ENCODE measurements at places on chromosomes 1 and 21.

- DNase-seq = no peak
Observed at GRCh38 chr1:223422911-223423310, 29.7 kb downstream of the CCDC185 start.

- no peak for DNase-seq
Observed at GRCh38 chr1:244674446-244674845, 21.5 kb downstream of the DESI2 start.

DNA sequence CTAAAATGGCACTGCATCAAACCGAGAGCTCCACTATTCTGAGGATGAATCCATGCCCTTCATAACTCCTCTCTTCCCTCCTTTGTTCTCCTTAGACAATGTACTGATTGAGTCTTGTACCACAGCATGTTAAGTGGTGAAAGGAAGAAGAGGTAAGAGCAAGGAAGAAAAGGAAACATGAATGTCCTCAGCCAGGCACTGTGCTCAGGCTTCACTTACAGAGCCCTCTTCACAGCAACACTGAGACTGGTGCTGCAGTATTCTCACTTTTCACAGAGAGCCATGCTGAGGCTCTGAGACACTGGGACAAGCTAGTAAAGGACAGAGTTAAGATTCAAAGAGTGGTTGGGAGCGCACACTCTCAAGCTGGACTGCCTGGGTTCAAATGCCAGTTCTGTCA, 143.5 kb downstream of the AKT3 start:
- DNase-seq = no peak

DNA sequence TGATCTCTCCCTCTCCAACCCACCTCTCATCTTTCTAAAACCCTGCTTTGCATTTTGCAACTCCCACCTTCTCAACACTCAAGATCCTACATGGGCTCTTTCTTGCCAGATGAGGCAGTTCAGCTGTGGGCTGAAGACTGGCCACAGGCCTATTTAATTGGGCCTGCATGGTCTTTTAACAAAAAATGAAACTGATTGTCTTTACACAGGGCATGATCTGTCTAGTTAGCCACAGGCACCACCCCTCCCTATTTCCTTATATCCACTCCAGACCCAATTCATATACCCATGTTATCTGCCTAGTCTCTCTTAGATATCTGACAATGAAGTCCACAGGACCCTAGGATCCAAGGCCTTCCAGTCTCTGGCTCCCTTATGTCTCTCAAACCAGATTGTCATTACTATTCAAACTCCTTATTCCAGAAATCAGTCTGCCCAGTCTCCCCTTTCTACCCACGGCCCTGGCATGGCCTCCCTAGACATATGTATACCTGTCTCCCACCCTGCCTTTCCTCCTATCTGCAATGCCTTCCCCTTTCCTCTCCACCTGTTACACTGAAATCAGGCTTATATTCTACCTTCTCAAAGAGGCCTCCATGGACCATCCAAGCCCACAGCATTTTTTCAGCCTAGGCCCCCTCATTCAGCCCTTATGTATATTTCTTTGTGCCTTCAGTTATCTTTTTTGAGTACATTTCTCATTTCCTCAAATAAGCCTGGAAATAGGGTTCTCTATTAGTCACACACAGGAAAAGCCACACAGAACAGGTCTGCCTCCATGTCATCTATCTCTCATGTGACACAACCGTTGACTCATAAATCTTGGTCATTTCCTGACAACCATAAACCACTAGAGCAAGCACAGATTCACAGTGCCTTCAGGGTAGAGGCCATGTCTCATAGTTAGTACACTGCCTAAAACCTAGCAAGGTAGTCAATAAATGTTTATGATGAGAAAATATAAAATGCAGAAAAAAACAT, 39.0 kb downstream of the LPAR3 start:
- no peak for DNase-seq

- DNase-seq = no peak
Observed at GRCh38 chr1:206754011-206754410, 16.6 kb upstream of the IL19 start.

- DNase-seq = no peak
Observed at GRCh38 chr21:46069166-46069565, 28.7 kb upstream of the COL6A2 start.

DNA sequence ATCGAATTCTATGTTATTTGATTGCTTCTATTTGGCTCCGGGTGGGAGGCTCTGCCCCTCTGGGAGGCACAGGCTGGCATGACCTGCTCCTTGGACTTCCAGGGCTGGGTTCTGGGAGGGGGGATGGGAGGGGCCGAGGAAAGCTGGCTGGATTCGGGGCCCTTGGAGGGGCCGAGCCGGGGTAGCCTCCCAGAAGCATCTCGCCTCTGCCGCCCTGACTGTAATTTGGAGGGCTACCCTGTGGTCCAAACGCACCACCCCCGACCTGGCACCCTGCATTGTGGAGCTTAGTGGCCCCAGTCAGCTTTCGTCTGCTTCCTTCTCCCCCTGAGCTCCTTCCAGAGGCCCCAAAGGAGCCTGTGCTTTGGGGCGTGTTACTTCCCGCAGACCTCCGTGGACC, 85.4 kb upstream of the TMEM51 start:
- no peak for DNase-seq

DNA sequence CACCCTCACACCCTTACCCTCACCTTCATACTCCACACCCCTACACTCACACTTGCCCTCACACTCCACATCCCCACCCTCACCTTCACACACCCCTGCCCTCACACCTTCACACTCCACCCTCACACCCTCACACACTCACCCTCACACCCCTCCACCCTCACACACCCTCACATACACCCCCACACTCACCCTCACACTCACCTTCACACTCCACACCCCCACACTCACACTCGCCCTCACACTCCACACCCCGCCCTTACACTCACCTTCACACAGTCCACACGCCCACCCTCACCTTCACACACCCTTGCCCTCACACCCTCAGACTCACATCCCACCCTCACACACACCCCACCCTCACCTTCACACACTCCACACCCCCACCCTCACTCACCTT, 43.6 kb upstream of the EDN2 start:
- DNase-seq = no peak

GRCh38 chr1:244965185-244966030, 101.1 kb upstream of the HNRNPU start:
- no peak for DNase-seq

GRCh38 chr1:53800621-53801020, 37.5 kb downstream of the NDC1 start:
- no peak for DNase-seq

GRCh38 chr21:45966791-45967394, 14.7 kb upstream of the COL6A1 start:
- no peak for DNase-seq

GRCh38 chr1:158177700-158178450, 2.8 kb upstream of the CD1D start:
- DNase-seq = peak; percentile 17

GRCh38 chr1:230170622-230171021, 103.6 kb downstream of the GALNT2 start:
- no peak for DNase-seq

DNA sequence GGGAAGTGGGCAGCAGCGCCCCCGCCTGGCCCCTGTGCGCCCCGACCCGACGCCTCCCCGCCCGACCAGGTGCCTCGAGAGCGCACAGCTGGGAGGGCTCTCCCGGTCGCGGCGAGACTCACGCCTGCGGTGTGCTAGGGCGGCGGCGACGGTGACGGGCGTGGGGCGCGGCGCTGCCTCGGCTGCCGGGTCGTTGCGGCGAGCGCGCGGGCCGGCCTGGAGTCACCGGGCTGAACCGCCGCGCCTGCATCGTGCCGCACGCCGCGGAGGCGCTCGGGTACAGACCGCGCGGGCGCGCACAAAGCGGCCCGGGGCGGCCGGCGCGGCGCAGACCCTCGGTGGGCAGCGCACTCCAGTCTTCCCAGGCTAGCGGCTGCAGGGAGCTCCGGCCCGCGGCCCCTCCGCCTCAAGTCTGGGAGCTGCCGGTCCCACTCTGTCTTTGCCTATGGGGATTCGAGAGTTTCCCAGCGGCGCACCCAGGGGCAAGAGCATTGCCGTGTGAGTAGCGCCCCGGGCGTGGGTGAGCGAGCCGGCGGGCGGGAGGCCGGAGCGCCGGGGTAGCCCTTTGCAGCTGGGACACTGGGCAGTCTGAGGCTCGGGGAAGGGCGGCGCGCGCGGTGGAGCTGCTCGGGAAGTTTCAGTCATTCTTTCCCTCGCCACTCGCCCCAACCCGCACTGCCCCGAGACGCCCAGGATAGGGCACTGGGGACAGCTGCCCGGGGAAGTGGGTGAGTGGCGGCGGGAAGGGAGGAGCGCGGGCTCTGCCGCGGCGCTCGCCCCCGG, at the start of gene SLC35F3:
Gene SLC35F3, plus strand, starts transcription at position 44 of the 783 bp plus-strand sequence.
- no peak for DNase-seq

DNA sequence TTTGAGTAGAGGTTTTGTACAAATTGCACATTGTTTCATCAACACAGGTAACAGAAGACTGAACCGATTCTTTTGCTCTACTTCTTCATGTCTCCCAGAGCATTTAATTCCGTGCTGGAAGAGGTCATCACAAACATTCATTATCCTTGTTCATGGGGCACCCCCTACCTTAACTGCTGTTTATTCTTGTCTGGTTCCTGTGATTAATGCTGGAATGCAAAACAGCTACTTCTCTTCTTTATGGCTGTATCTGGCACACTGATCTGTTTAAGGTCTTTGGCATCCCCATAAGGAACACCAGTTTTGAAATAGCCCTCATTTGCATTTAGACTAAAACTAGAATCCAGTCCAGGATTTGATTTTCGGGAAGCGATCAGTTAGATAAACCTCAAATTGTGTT, 42.2 kb downstream of the NTNG1 start:
- no peak for DNase-seq

- no peak for DNase-seq
Observed at GRCh38 chr1:38512789-38513188, 346.8 kb downstream of the RRAGC start.

DNA sequence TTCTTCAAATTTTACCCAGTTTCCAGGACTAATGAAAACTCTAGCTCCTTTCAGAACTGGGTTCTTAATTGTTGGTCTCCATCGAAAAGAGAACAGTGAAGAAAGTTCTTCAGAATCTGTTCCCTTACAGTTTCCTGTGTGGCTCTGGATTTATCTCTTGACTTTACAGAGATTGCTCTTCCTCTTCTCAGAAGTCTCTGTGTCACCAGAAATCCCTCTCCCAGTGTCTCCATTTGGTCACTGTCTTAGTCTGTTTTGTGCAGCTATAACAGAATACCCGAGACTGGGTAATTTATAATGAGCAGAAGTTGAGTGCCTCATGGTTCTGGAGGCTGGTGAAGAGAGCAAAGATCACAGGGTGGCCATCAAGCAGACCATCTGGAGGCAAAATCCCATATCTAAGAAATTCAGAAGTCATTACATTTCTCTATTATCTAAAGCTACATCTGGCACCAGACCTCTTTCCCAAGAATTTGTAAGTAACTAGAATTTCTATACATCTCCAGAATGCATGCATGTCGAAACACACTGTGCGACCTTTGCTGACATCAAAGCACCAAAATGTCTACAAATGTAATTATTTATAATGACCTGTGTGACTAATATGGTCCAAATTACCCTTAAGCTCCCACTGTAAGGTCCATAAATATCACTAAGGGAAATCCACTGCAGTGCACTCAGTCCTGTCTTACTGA, 65.4 kb upstream of the KRTAP19-8 start:
- no peak for DNase-seq

GRCh38 chr1:198763298-198763714, 124.5 kb downstream of the PTPRC start:
- no peak for DNase-seq

- DNase-seq = no peak
Observed at GRCh38 chr1:243713470-243714186, 136.4 kb downstream of the AKT3 start.

DNA sequence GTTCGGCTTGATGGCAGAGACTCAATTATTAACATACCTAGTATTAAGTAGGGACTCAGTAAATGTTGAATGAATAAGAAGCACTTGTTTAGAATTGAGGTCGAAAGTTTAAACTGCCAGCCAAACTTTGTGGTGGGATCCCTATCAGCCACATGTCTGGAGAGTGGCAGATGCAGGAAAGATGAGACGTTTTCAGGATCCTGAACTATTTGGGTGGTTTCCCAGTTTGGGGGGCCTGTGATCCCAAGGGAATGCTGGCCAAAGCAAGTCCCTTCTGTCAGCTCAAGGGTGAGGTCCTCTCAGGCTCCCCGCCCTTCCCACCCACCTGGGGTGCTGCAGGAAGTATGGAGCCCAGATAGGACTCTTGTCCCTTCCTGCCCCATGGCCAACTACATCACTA, 38.6 kb downstream of the KCNC4 start:
- DNase-seq = no peak

DNA sequence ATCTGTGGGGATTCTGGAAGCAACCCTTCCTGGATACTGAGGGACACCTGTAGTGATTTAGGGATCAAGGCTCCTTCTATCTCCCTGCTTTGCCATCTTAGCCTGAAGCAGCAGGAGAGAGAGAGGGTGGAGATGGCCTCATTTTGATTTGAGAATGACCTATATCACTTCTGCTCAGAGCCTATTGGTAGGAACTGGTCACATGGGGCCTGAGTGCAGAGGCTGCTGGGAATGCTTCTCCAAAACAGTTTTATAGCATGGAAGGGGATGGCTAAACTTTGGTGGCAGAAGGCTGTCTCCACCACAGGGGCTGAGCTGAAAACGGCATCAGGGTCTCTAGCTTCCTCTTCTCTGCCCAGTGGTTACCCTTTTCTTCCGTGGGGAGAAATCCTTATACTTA, 105.8 kb downstream of the TBX19 start:
- no peak for DNase-seq

GRCh38 chr1:179025975-179026812, 500 bp downstream of the FAM20B start:
- no peak for DNase-seq

DNA sequence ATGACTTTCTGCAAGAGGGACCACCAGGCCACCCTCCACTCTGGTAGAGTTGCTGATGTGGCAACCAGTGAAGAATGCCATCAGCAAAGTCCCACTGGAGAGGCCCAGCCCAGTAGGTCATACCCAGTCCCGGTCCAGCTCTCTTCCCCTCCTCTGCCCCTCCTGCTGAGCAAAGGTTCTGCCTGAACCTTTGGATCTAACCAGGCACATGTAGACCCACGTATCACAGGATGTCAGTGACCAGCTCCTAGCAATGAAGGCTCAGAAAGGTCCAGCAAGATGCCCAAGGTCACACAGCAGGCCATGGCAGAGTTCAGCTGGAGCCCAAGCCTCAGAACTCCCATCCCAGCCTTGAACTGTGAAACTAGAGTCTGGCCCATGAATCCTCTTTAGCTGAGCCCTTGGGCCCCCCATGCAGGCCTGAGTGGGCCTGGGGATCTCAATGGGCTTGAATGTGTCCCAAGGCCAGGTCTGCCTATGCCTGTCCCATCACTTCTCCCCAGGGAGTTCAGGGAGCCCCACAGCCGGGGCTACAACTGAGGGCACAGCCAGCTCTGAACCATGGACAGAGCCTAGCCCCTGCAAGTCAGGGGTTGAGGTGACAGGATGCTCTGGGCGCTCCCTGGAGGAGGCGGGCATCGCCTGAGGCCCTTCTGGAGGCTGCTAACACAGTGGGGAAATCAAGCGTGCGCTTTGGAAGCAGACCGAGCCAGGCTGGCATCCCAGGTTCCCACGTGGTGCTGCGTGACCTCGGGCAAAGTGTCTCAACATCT, 21.4 kb upstream of the PADI1 start:
- DNase-seq = no peak
